ENCODE measurements at places on chromosomes 6 and 20.

DNA sequence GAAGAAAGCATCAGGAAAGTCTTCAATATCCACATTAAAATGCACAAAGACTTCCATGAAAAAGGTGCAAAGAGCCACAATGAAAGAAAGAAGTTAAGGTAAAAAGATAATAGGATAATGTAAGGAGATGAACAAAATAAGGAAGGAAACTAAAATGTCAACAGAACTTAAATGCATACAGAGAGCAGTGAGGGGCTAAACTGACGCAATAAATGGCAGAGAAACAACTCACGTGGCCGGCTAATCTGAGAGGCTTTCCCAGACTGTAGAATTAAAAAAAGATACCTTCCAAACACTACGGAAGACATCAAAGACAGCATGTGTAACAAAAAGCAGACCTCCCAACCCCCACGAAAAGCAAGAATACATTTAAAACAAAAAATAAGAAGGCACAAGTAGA, 73.7 kb downstream of the GMDS start:
- DNase-seq = no peak

GRCh38 chr6:159693894-159694545, 979 bp upstream of the SOD2 start:
- DNase-seq = peak; percentile 47

DNA sequence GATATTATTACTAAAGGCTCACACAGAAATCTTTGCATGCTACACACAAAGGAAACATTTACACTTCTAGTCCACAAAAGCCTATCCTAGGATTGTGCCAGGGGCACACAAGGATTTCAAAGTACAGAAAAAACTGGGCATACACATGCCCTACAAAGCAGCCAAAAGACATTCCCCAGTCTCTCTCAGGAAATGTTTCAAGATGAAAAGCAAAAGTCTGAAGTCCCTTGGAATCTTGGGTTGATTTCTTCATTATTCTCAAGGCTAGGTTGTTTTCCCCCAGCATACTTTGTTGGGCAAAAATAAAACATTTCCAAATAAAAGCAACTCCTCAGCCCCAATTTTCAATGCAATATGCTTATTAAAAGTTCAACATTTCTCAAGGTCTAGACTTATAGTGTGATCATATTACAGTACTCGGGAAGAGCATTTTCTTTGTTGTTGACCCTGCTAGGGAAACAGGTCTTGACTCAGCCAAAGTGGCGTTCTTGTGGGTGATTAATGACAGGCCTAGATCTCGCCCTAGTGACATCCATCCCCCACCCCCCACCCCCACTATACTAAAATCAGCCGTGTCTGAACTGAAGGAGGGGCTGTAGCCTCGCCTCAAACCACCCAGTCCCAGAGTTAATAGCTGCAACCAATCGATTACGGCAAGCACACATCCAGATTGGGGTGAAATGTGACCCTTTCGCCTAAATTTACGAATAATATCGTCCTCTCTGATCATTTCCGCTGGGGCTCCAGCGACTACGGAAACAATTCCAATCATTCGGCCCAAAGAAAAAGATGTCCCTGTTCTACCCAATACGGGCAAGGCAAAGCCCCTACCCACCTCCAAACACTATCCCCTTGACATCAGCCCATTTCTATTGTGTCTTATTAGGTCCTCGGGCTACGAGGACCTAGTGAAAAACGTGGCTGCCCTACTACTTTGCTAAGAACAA, 1.4 kb downstream of the AKIRIN2 start:
- DNase-seq = peak; percentile 45

DNA sequence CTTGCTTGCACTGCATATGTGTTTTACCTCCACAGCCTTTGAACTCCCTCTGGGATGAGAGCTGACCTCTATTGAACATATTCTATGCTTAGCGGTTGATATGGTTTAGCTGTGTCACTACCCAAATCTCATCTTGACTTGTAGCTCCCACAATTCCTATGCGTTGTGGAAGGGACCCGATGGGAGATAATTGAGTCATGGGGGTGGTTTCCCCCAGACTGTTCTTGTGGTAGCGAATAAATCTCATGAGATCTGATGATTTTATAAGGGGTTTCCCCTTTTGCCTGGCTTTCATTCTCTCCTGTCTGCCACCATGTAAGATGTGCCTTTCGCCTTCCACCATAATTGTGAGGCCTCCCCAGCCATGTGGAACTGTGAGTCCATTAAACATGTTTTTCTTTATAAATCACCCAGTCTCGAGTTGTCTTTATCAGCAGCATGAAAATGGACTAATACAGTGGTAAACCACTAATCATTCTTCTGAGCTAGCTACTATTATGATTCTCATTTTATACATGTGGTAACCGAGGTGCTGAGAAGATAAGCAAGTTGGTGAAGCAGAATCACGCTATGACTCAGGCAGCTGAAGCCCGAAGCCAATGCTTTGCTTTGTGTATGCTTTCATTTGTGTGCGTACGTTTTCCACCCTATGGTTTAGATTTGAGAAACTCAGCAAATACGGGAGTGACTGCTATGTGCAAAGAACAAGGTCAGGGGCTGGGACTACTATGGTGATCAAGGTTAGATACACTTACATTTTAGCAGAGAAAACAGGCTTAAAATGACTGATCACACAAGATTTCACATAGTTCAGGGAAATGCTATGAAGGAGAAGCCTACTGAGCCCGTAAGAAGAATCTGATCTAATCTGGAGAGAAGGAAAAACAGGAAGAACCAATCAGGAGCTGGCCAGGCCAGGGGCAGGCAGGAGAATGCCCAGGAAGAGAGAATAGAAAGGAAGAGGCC, 363.5 kb downstream of the ESR1 start:
- DNase-seq = peak; percentile 63

DNA sequence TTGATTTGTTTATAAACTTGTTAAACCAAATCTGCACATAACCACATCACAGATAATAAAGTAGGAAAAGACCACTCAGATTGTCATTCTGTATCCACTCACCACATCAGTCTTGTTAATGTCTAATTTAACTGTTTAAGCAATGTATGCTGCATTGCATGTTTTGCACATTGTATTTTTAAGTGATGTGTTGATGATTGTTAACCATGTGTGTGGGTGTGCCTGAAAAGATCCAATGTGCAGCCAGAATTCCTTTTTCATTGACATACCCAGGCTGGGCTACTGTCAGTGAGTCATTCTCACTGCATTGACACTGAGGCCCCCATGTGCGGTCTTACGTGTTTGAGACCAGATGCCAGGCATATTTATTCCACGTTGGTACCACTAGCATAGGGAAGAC, 167.3 kb downstream of the TRMT11 start:
- no peak for DNase-seq

- DNase-seq = no peak
These were observed 33.1 kb upstream of the CMTR1 start for GRCh38 chr6:37399795-37400490.

DNA sequence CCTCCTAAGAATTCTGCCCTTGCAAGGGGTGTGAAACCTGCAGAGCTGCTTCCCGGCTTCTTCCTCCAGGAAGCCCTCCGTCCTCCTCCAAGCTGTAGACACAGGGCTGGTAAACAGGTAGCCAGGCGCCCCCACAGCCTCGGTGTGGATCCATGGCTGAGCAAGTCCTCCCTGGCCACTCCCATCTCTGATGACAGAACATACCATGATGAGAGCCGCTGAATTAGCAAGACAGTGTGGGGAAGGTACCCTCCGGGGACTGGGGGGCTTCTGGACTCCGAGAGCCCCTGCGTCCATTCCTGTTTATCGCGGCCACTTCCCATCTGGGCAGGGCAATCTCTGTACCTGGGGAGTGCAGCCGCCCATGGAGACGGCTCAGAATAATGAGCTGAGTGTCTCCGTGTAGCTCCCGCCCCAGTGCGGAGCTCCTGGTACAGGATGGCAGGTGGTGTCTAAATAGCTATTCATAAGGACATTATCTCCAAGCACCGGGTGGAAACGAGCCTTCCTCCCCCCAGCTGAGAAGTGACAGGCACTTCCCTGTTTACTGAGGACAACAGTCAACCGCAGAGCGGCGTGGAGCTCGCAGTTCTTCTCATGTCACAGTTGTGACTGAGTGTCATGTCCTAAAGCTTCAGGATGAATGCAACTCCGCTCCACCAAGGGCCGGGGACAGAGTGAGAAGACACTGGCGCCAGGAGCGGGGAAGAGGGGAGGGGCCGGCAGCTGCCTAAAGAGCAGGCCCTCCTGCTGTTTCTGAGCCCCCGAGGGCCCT, 22.7 kb upstream of the NTSR1 start:
- DNase-seq = peak; percentile 25

GRCh38 chr6:109345986-109346385, 36.3 kb downstream of the CD164 start:
- no peak for DNase-seq

DNA sequence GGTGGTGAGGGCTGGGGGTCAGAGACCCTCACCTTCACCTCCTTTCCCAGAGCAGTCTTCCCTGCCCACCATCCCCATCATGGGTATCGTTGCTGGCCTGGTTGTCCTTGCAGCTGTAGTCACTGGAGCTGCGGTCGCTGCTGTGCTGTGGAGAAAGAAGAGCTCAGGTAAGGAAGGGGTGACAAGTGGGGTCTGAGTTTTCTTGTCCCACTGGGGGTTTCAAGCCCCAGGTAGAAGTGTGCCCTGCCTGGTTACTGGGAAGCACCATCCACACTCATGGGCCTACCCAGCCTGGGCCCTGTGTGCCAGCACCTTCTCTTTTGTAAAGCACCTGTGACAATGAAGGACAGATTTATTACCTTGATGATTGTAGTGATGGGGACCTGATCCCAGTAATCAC, 2.1 kb downstream of the HLA-G start:
- no peak for DNase-seq

DNA sequence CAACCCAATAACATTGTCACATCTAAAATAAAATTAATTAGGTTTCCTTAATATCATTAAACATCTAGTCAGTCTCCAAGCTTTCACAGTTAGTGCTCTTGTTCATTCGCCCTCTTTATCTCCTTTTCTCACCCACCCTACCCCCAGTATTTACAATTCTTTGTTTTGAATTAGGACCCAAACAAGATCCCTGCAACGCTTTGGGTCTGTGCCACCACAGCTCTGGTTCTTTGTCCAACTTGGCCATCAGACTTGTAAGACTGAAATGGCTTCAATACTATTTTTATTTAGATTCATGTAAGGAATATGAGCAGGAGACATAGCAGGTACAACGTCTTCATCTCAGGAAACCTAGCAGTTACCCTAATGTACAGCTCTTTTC, 276.5 kb downstream of the CDKAL1 start:
- DNase-seq = no peak

- DNase-seq = no peak
These were observed 9.8 kb downstream of the XRN2 start for GRCh38 chr20:21312813-21313474.

DNA sequence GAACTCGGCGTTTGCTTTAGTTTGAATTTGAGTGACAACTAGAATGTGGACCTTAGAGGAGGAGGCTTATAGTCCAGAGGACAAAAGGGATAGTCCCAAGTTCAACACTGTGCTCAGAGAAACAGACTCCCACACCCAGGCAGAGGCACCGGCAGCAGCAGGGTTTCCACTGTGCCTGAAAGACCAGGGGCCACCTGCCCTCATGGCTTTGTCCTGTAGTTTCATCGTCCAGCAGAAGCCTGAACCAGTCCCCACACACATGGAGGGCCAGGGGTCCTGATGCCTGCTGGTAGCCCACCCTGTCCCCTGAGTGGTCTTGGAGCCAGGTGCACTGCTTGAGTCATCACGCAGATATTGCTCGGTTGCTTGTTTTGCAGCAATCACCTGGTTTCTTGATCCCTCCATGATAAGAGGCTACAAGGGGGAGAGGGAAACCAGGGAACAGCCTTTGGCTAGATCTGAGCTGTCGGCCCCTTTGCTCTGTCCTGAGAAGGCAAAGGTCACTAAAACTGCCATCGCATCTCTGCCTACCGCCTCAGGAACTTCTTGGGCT, 7.2 kb upstream of the ACSS1 start:
- DNase-seq = no peak

- DNase-seq = no peak
These were observed 9.3 kb upstream of the TXNDC5 start for GRCh38 chr6:7919871-7920270.

- no peak for DNase-seq
These were observed 61.3 kb downstream of the UNC5CL start for GRCh38 chr6:40977695-40978094.

DNA sequence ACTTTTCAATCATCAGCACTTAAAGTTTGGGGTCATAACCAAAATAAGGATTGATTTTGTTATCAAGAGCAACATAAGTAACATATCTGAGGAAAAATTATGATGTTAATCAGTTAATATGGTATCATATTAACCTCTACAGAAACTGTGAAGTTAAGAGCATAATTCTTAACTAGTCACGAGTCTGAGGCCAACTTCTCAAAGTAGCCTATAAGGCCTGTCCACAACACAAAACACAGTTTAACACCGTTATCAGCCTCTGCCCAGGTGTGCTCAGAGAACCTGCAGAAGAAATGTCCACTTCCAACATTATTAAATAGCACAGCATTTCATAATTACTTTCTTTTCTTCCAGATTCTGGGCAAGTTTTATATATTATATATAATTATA, 1.1 kb downstream of the STX7 start:
- no peak for DNase-seq

- DNase-seq = no peak
These were observed 20.9 kb downstream of the IGF2R start for GRCh38 chr6:159989492-159990480.

- DNase-seq = no peak
These were observed 65.0 kb downstream of the QRSL1 start for GRCh38 chr6:106694343-106694742.

- no peak for DNase-seq
These were observed 122.6 kb downstream of the OPRM1 start for GRCh38 chr6:154161689-154162088.

- no peak for DNase-seq
These were observed 36.6 kb upstream of the FOXP4 start for GRCh38 chr6:41509580-41509979.

Data from CD4-positive, alpha-beta T cell treated with Interleukin-6 at 100 ng/mL for 8 hours (primary cell).